ENCODE measurements at places on chromosomes 2 and 18.

DNA sequence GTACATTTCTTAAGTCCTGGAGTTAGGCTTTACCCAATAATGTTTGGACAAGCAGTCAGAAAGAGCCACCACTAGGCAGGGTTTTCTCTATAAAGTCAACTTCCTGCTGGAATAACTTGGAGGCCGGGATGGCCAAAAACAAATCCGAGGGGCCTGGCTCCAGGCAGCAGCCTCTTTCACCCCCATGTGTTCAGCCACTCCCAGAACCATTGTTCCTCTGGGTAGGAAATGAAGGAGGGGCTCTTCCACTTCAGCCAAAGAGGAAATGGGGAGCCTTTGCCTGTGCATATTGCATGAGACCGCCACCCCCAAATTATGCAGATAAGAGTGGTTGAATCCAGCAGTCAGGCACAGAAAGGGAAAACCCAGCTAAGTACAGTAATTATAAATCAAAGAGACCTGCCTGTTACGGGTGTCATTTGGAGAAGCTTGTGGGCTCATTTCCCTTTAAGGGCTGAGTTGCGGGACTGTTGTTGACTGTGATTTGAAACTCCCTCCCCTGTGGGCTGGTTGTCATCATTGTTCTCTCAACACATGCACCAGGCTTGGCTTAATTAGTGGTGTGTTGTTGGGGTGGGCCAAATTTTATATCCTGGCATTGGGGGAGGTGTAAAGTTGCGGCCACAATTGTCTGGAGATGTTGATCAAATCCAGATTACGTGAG, 212.8 kb upstream of the SOX11 start:
- no peaks in the 10 kb centered on the region for H3K27me3 ChIP-seq
- DNase-seq, result peak; percentile 68
- peak overlapping the region; percentile 77 for H3K27ac ChIP-seq
- peaks cover 4% of the 10 kb centered on the region for H3K4me1 ChIP-seq
- H3K4me3 ChIP-seq, result no peak overlapping the region
- no peaks in the 10 kb centered on the region for H3K36me3 ChIP-seq

GRCh38 chr2:19864381-19864780, 37.4 kb downstream of the TTC32 start:
- H3K4me3 ChIP-seq, result no peak overlapping the region
- no peak for DNase-seq
- no peaks in the 10 kb centered on the region for H3K4me1 ChIP-seq
- H3K27ac ChIP-seq, result no peak overlapping the region

DNA sequence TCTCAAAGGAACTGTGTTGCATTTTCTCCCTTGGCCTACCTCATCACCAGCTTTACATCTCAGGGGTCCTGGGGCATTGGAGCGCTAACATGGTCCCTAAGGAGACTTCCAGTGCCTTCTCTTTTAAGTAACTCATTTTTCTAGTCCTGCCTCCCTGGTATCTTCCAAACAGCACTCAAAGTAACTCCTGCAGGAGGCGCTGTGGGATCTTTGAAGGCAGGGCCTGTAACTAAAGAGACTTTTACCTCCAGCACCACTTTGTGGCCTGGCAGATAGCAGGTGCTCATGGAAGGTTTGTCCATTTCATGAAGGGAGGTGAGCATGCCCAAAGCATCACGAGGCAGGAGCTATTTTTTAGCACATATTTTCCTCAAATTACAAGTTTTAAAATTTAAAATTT, 411.0 kb upstream of the GYPC start:
- H3K4me3 ChIP-seq, result no peak overlapping the region
- DNase-seq, result peak; percentile 95
- H3K27me3 ChIP-seq, result peaks cover 27% of the 10 kb centered on the region
- no peaks in the 10 kb centered on the region for H3K36me3 ChIP-seq
- H3K4me1 ChIP-seq, result no peaks in the 10 kb centered on the region
- no peak overlapping the region for H3K27ac ChIP-seq

- no peak for DNase-seq
- H3K27ac ChIP-seq, result no peak overlapping the region
- no peak overlapping the region for H3K4me3 ChIP-seq
- no peaks in the 10 kb centered on the region for H3K4me1 ChIP-seq
- no peaks in the 10 kb centered on the region for H3K27me3 ChIP-seq
These were observed 131.4 kb upstream of the MAP3K20 start for GRCh38 chr2:172944022-172944793.

GRCh38 chr18:28114472-28114871, 62.5 kb downstream of the CDH2 start:
- peak overlapping the region; percentile 79 for H3K27ac ChIP-seq
- H3K27me3 ChIP-seq, result no peaks in the 10 kb centered on the region
- no peak for DNase-seq
- H3K4me3 ChIP-seq, result no peak overlapping the region
- peaks cover 76% of the 10 kb centered on the region for H3K36me3 ChIP-seq

GRCh38 chr2:69012310-69013141, 453 bp upstream of the ANTXR1 start:
- peak overlapping the region; percentile 94 for H3K4me3 ChIP-seq
- no peak for DNase-seq
- no peaks in the 10 kb centered on the region for H3K27me3 ChIP-seq

- no peak overlapping the region for H3K27ac ChIP-seq
- no peaks in the 10 kb centered on the region for H3K4me1 ChIP-seq
- peaks cover 82% of the 10 kb centered on the region for H3K27me3 ChIP-seq
- peak overlapping the region; percentile 75 for H3K4me3 ChIP-seq
These were observed 720 bp downstream of the LBX2 start for GRCh38 chr2:74498500-74499266.

DNA sequence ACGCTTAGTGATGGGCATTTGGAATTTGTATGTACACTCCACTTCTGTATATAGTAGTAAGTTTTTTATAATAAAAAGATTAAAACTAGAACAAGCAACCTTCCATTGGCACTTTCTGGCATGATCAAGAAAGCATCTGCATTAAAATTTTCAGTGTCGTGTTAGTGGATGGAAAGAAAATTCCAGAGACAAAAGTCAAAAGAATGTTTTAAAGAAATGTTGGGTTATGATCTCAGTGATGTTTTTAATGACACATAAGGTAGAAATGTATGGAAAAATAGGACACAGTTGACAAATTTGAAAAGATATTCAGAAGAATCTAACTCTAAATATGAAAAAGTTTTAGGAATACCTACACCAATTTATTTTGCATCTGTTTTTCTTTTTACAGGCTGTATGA, 126.1 kb upstream of the FAM117B start:
- H3K4me3 ChIP-seq, result no peak overlapping the region
- no peaks in the 10 kb centered on the region for H3K4me1 ChIP-seq
- H3K27me3 ChIP-seq, result no peaks in the 10 kb centered on the region
- peaks cover 50% of the 10 kb centered on the region for H3K36me3 ChIP-seq
- no peak overlapping the region for H3K27ac ChIP-seq
- no peak for DNase-seq

GRCh38 chr2:42978175-42978886, 185.9 kb upstream of the HAAO start:
- H3K4me1 ChIP-seq, result peaks cover 17% of the 10 kb centered on the region
- no peak overlapping the region for H3K4me3 ChIP-seq
- H3K27ac ChIP-seq, result no peak overlapping the region
- H3K36me3 ChIP-seq, result no peaks in the 10 kb centered on the region
- no peak for DNase-seq
- H3K27me3 ChIP-seq, result no peaks in the 10 kb centered on the region

- H3K4me3 ChIP-seq, result no peak overlapping the region
- no peak for DNase-seq
- no peaks in the 10 kb centered on the region for H3K27me3 ChIP-seq
These were observed 767.8 kb upstream of the ZEB2 start for GRCh38 chr2:145287736-145288135.

DNA sequence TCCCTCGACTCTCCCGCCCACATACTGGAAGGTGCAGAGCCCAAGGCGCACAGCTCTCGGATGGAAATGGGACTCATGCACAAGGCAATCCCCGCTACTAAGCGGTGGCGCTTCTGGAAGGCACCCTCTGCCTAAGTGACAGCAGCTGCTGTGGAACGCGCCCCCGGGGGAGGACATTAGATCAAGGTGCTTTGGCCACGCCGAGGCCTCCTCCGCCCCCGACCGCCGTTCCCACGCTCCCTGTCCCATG, 202 bp downstream of the MCEE start:
- H3K36me3 ChIP-seq, result peaks cover 21% of the 10 kb centered on the region
- no peaks in the 10 kb centered on the region for H3K27me3 ChIP-seq
- peak overlapping the region; percentile 99 for H3K4me3 ChIP-seq
- no peaks in the 10 kb centered on the region for H3K4me1 ChIP-seq
- H3K27ac ChIP-seq, result peak overlapping the region; percentile 86

DNA sequence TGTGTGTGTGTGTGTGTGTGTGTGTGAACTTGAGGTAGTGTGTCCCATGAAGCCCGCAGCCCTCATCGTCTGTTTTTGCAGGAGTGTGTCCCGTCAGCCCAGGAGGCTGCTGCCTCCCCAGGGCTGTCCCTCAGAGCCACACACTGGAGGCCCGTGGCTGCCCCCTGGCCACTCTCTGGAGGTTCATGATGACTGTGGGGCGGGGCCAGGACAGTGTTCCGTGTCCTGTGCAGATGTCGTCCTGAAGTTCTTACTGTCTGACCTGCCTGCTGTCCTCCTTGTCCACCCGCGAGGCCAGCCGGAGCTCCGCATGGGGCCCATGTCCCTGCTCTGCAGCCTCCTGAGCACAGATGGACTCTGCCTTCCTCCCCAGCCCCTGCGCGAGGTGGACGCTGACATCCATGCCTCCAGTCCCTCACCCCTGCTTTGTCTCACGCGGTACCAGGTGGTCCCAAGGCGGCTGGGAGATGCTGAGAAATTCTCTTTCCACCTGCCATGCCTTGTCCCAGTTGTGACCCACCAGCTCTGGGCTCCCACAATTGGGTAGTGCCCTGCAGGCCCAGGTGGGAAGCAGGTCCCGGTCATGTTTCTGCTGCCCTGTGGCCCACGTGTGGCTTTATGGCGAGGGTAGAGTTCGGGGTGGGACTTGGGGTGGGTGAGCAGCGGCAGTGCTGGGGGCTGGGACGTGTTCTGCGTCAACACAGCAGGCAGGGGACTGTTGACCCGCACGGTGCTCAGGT, 92.8 kb downstream of the NFATC1 start:
- H3K36me3 ChIP-seq, result peaks cover 4% of the 10 kb centered on the region
- H3K27me3 ChIP-seq, result no peaks in the 10 kb centered on the region
- H3K4me1 ChIP-seq, result no peaks in the 10 kb centered on the region
- DNase-seq, result no peak
- H3K4me3 ChIP-seq, result no peak overlapping the region

GRCh38 chr18:76455003-76455676, 39.9 kb downstream of the ZNF516 start:
- peaks cover 41% of the 10 kb centered on the region for H3K4me1 ChIP-seq
- H3K27me3 ChIP-seq, result no peaks in the 10 kb centered on the region
- peak overlapping the region; percentile 59 for H3K27ac ChIP-seq
- DNase-seq, result peak; percentile 46
- H3K36me3 ChIP-seq, result peaks cover 6% of the 10 kb centered on the region

GRCh38 chr2:174824068-174824467, 59.8 kb upstream of the CHRNA1 start:
- no peaks in the 10 kb centered on the region for H3K4me1 ChIP-seq
- peaks cover 24% of the 10 kb centered on the region for H3K36me3 ChIP-seq
- no peaks in the 10 kb centered on the region for H3K27me3 ChIP-seq
- H3K27ac ChIP-seq, result no peak overlapping the region

DNA sequence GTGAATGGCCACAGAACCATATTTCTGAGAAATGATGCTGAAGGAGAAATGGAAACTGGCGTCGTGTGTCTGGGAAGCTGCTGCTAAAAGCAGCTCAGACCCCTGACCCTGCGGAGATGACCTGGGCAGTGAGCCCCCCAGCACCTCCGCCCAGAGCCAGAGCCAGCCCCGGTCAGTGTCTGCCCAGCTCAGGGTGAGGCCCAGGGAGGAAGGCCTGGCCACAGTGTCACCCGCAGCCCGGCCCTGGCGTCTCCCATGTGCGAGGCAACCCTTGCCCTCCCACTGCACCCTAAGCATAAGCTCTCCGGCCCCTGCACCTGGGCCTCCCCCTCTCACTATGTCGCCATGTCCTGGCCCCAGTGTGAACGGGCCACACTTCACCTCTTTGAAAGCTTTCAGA, 502.8 kb downstream of the EIPR1 start:
- no peaks in the 10 kb centered on the region for H3K36me3 ChIP-seq
- no peaks in the 10 kb centered on the region for H3K4me1 ChIP-seq
- H3K27ac ChIP-seq, result no peak overlapping the region
- peak; percentile 20 for DNase-seq

DNA sequence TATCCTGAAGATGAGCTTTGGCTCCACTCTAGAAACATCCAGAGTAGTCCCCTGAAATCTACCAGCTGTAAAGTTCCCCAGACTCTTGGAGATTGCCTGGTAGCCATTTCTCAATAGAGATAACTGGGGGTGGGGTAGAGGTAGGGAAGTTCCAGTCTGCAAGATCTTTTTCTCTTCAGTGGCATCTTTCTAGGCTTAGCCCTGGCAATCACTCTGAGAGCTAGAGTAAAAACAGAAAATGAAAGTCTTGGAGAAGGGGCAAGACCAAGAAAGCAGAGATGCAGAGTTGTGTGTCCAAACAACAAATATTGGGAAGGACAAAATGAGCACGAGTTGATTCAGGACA, 41.8 kb upstream of the LCLAT1 start:
- DNase-seq, result no peak
- no peaks in the 10 kb centered on the region for H3K36me3 ChIP-seq
- H3K4me3 ChIP-seq, result no peak overlapping the region
- no peaks in the 10 kb centered on the region for H3K27me3 ChIP-seq
- H3K4me1 ChIP-seq, result no peaks in the 10 kb centered on the region

DNA sequence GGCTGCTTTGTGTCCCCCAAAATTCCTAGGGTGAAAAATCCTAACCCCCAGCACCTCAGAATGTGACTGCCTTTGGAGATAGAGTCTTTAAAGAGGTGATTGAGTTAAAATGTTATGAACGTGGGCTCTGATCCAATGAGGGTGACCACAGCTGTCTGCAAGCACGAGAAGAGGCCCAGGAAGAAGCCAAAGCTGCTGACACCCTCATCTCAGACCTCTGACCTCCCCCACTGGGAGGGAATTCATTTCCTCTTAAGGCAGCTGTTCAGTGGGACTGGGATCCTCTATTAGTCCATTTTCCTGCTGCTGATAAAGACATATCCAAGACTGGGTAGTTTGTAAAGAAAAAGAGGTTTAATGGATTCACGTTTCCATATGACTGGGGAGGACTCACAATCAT, 544.4 kb downstream of the DCDC2C start:
- no peaks in the 10 kb centered on the region for H3K36me3 ChIP-seq
- no peaks in the 10 kb centered on the region for H3K27me3 ChIP-seq
- H3K4me1 ChIP-seq, result no peaks in the 10 kb centered on the region
- no peak overlapping the region for H3K4me3 ChIP-seq

- no peak overlapping the region for H3K4me3 ChIP-seq
- no peak overlapping the region for H3K27ac ChIP-seq
- no peak for DNase-seq
- no peaks in the 10 kb centered on the region for H3K36me3 ChIP-seq
These were observed 16.3 kb downstream of the DPYSL5 start for GRCh38 chr2:26864226-26864625.

GRCh38 chr18:45403341-45404049, 211.8 kb upstream of the SLC14A2 start:
- no peaks in the 10 kb centered on the region for H3K4me1 ChIP-seq
- no peaks in the 10 kb centered on the region for H3K27me3 ChIP-seq
- H3K27ac ChIP-seq, result no peak overlapping the region
- DNase-seq, result no peak
- no peaks in the 10 kb centered on the region for H3K36me3 ChIP-seq
- H3K4me3 ChIP-seq, result no peak overlapping the region

Data from endodermal cell (in vitro differentiated cells).